Stimulated activated CD8-positive, alpha-beta memory T cell treated with anti-CD3 and anti-CD28 coated beads, Interleukin-2, amount 100 ng/mL, for 1 hour (primary cell): ENCODE measurements at places on chromosomes 5 and 9.

DNA sequence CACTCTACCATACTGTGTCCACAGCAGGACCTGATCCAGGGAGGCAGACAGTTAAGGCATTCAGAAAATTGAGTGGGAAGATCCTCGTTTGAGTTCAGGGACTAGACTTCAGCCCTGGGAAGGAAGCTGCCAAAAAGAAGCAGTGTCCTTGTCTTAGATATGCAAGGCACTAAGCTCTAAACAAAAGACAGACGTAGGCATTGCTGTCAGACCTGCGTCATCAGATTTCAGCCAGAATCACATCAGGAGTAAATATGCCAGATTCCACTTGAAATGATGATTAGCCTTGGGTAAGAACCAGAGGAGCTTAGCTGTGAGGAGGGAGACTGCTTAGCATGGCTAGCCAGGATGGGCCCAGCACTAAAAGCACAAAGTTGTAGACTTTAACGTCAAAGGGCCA lies 56.7 kb downstream of the MAMDC2 start:
- DNase-seq, result no peak

DNA sequence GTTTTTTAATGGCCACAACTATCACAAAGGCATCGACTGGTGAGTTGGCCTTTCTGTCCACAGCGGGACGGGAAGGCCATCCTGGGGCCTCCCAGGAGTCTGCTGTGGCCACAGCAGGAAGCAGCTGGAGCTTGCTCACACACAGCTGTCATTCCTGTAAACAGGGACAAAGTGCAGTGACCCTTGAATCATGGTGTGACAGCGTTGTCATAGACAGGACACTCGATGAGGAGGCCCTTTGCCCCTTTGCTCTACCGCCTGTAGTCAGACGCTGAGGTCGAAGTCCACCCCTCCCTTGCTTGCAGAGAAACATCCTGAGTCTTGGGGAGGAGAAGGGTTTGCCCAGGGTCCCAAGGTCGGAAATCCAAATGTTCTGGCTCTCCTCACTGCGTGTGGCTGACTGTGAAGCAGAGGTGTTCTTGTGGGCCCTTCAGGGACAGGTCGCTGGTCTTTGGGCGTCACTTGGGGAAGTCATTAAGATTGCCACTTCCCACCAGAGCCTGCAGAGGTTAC lies 35.1 kb downstream of the NDST1 start:
- no peak for DNase-seq

GRCh38 chr9:101047848-101048397 lies 19.4 kb downstream of the PLPPR1 start:
- no peak for DNase-seq

DNA sequence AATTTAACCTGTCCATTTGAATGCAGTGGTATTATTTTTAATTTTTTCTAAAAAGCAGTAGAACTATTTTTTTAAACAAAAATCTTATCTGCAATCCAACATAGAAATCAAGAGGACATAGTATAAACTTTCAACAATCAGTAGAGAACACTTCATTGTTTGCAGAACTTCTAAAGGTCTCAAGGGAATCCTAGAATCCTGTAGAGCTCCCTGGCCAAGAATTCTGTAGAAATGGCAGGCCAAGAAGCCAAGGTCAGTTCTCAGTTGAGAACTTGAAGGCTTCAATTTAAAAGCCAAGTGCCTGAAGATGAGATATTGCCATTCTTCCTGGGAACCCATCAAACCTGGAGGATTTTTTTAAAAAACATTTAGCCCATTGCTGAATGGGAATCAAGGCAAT lies 199.2 kb upstream of the KLF4 start:
- DNase-seq, result no peak

DNA sequence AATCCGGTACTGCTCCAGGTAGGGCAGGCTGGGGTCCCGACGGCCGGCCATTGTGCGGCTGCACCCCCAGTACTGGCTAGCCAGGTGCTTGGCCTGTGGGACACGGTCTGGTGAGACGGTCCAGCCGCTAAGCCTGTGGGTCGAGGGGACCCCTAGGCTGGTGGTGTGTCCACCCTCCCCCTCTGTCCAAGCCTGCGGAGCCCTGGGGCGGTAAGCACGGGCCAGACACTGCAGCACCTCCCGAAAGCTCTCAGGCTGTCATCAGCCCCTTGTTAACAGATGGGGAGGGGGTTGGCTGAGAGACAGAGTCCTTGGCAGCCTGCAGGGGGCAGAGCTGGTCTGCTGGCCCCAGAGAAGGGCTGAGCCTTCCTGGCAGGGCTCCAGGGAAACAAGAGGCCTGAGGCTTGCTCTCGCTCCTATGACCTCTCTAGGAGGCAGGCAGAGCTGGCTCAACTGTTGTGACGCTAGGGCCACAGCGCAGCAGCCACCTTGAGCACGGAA lies 11.8 kb upstream of the MRNIP start:
- no peak for DNase-seq

DNA sequence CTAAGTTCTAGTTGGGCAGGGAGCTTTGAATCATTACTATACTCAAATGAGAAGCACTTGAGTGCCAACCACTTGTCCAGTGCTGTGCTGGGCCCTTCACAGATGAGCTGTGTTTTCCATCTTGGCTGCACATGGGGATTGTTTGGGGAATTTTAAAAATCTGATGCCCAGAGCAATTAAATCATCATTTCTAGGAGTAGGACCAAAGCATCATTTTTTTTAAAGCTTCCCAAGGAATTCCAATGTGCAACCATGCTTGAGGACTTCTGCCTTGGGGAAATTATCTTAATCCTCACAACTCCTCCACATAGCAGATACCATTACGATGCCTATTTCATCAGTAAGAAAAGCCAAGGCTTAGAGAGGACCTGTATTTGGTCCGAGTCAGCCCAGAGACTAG lies 131.4 kb downstream of the TMEM174 start:
- DNase-seq, result no peak

DNA sequence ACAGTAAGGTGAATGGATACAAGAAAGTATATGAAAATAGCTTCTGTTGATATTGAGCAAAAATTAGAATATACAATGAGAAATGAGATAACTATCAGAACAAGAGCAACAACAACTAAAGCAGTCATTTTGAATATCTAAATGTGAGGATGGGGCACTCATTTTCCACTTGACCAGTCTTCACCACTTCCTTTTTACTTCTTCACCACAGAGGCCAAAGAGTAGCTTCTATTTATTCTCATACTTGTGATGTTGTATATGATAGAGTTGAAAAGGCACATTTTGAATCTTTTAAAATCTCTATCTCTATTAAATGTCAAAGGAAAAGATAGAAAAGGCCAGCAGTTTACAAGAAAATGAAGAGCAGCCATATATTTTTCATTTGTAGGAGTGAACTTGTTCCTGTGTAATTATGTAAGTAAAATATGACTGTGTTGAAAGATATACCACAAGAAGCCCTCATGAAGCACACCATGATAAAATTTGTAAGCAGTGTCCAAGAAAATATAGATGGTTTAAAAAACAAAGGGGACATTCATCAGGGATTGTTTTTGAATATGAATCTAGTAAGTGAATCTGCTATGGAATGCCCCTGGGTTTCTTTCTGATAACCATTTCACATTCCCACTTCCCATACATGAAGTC lies 39.2 kb downstream of the ADAMTS19 start:
- DNase-seq, result no peak

DNA sequence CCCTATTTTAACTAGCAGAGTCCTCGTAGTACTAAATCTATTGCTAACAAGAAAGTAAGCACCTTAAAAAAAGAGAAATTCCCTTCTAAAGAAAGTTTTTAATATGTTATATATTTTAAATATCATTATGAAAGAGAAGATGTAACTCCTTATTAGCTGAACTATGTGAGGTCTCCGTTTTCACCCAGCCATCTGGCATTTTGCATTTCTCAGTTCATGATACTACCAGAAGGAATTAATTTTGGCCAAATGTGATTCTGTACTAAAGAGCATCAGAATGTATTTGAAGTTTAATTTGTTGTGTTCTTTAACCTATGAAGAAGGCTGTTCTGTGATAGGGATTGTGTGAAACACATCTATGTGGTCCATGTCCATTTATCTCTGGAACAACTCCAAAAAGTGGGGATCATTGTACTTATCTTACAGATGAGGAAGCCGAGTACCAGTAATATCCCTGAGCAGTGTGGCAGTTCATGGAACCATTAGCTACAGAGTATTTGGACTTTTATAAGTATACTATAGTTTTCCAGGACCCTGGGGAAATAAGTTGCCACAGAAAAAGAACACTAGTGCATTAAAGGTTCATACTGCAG lies 29.8 kb downstream of the TNFAIP8 start:
- no peak for DNase-seq

- no peak for DNase-seq
Observed at GRCh38 chr9:91677822-91678436, 254.3 kb upstream of the NFIL3 start.

GRCh38 chr5:15650266-15650665 lies 150.3 kb downstream of the FBXL7 start:
- no peak for DNase-seq

DNA sequence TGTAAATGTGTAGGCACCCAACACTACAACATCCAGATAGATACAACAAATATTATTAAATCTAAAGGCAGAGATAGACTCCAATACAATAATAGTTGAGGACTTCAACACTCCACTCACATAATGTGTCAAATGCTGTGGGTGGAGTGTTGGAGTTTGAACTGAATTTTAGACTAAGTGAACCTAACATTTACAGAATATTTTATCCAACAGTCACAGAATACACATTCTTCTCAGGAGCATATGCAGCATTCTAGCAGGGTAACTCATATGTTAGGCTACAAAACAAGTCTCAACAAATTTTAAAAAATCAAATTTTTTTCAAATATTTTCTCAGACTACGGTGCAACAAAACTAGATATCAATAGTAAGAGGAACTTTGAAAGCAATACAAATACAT lies 648.7 kb upstream of the CDH18 start:
- no peak for DNase-seq

- DNase-seq, result no peak
Observed at GRCh38 chr9:120839146-120839545, 3.6 kb downstream of the PSMD5 start.

DNA sequence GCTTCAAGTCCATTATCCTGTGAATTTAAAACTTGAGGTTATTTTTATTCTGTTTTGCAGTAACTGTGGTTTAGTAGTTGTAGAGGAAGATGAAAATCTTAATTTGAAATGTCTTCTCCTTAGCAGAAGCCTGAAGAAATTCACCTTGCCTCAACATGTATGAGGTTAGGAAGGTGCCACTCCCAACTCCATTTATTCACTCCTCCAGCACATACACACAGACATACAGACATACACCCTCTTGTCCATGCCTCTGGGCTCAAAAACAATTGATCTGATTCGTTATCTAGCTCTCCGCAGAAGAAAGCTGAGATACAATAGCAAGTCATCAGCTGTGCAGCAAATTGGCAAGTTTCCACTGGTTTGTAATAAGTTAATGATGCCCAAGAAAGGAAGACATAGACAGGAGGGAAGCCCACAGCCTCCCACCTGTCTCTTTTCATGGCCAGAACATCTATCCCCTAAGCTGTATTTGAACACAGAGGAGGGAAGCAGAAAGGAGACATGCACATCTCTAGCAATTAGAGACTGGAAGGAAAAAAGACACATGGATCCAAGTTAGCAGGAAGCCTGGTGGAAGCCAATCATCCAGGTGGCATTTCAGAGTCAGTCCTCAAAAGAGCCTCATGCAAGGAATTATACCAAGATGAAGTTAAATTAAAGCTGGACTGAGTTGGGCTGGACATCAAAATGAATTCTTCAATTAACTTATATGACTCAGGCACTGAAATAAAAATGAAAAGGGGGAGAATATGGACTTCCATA lies 257.9 kb downstream of the ASTN2 start:
- no peak for DNase-seq

DNA sequence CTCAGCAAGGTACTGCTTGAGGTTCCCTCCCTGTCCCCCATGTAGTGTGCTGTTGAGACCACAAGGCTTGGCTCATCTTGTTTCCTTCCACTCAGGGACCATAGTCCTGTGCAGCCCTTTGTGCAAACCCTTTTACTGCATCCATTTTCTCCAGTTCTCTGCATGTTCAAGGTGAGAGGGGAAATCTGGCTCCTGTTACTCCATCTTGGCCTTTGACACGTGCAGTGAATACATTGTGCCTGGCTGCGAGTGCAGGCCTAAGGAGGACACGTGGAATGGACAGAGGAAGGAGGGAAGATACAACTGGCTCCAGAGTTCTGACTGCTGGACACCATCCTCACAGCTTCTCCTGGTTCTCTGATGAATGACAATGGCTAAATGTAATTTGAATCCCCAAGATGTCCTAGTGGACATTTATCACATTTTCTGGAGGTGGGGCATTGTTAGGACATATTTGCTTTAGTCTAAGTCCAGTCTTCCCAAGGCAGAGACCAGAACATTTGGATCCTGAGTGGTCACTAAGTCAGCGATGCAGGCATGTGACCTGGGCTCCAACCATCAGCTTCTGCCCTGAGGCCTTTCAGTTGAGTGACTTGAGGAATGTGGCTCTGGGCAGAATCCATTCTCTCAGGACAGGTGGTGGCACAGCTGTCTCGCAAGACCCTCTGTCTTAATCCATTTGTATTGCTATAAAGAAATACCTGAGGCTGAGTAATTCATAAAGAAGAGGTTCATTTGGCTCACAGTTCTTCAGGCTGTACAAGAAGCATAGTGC lies 189.0 kb upstream of the DAP start:
- DNase-seq, result no peak

- DNase-seq, result no peak
Observed at GRCh38 chr9:4618700-4619099, 43.4 kb upstream of the PLPP6 start.

GRCh38 chr9:69590266-69590665 lies 81.9 kb downstream of the APBA1 start:
- DNase-seq, result no peak

DNA sequence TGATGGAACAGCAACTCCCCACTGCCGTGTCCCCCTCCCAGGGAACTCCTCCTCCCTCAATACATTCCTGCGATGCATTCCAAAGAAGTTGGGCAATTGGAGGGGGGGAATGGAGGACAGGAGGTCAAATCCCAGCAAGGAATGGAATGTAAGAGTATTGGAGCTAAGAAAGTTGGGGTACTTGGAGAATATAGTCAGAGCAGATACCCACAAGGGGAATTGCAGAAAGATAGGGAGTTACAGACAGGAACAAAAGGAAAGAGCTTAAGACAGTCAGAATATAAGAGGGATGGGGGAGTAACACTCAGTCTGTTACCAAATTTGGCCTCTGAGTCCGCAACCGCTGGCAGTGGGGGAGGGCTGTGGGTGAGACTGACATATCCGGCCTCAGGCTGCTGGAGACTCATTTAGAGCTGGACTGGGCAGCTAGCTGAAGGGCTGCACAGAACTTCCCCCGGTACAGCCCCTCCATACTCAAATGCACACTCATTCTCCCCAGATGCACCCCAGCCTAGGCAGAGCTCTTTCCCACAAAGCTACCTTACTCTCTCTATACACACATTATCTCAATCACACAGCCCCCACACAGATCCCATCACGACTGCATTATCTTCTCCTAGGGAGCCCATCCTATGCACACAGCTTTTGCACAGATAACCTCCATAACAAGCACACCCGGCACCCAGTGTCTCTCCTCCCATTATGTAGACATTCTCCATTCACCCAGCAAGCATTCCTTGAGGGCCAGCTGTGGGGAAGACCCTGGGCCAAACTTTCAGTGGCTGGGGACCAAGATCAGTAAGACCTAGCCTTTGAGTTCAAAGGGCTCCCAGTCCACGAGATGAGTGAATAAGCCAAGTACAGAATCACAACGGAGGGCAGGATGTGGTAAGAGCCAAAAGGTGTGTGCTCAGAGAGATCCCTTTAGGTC lies 3.7 kb downstream of the TLN1 start:
- no peak for DNase-seq
